ENCODE measurements at places on chromosomes 6 and 20. TPM values are rescaled to one million over a fixed set of nuclear protein-coding genes. Genes with fewer than 3 reads are reported as not detected.

PRRT1 gene
- polyA plus RNA-seq: 0.95 TPM

ME1 gene
- polyA plus RNA-seq: 8.8 TPM

- peak; percentile 70 for DNase-seq
These were observed 10.4 kb upstream of the GCNT2 start for GRCh38 chr6:10510592-10511367.

DNA sequence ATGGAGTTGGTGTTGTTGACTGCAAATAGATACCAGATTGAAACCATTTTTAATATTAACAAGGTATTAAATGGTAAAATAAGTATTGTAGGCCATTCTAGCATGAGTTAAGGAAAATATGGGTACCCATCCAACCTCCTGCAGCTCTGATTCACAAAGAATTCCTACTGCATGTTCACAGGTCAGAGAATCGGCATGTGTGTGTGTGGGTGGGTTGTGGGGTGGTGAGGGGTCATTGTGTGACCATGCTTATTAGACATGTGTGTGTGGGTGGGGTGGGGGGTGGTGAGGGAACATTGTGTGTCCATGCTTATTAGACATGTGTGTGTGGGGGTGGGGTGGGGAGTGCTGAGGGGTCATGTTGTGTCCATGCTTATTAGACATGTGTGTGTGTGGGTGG is 3.2 kb downstream of the IYD start:
- no peak for DNase-seq

- DNase-seq: peak; percentile 68
These were observed 45.8 kb downstream of the FOXP4 start for GRCh38 chr6:41591859-41592502.

DNA sequence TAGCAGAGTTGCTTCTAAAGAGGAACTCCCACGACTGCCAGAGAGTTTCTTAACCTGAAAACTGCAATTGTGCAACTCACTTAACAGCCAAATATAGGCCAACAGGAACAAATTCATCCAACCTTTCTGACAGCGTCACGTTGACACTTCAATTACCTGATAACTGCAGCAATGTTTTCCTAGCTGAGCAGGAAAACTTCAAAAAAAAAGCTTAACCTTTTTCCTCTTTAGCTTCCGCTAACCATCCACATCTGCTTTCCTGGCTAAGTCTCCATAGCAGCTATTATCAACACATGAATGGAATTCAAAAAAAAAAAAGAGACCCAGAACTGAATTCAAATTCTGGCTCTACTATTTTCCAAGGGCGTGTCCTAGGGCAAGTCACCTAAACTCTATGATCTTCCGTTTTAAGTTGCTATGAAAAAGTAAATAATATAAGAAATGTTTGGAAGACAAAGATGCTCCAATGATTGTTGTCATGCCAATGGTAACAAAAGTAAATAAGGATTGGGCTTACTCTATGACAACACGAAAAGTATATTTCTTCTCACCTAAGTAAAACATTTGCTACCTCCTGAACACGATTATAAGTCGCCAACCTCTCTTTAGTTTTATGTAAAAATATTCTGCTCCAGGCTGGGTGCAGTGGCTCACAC is 524.6 kb upstream of the JARID2 start:
- DNase-seq: no peak

DNA sequence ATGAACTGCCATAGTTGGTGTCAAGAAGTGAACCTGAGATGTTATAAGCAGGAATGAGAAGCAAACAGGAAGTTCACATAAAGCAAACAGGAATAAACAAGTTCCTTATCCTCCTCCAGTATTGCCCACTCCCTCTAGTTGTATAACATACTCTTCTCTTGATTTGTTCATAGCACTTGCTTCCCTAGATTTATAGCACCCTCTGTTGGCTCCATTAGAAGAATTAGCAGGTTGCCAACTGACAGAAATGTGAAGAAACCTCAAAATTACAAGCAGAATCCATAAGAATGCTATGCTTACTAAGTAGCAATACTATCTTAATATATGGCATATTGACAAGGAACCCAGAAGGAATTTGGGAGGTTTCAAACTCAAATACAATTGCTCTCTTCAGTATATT is 195.4 kb downstream of the TBX18 start:
- no peak for DNase-seq

DNA sequence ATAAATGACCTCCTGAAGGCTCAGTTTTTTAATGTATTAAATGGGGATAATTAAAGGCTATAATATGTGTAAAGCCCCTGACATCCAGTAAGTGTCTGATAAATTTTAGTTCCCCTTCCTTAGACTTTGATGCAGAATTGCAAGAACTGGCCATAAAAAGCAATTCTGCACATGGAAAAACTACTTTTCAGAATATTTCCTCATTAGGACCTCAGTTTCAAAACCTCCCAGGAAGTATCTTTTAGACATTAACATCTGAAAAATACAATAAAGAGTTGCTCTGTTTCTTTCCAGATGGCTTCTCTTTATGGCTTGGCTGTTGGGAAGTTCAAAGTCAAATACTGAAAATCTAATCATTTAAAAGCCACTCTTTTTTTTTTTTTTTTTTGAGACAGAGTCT is 106.3 kb upstream of the ZNF217 start:
- no peak for DNase-seq

Data from heart left ventricle (tissue), 16 donors.